ENCODE measurements at places on chromosomes 7 and 10. TPM values are rescaled to one million over a fixed set of nuclear protein-coding genes. Genes with fewer than 3 reads are reported as not detected.

Gene HOXA5
- 20.1 TPM for total RNA-seq

Gene MLXIPL
- total RNA-seq, result not detected

Gene SORCS1
- total RNA-seq, result not detected

Gene KNDC1
- total RNA-seq, result 0.65 TPM

Gene ACBD7
- total RNA-seq, result 1.6 TPM

Gene CPN1
- not detected for total RNA-seq

Gene AIMP2
- total RNA-seq, result 113 TPM

Gene C10orf95
- 10.3 TPM for total RNA-seq

Gene CTAGE8
- 9.5 TPM for total RNA-seq

Gene GIMAP7
- not detected for total RNA-seq

Data from epithelial cell of proximal tubule (primary cell).